Cortex of kidney (tissue), 1 donor: ENCODE measurements at places on chromosomes 2 and 18.

DNA sequence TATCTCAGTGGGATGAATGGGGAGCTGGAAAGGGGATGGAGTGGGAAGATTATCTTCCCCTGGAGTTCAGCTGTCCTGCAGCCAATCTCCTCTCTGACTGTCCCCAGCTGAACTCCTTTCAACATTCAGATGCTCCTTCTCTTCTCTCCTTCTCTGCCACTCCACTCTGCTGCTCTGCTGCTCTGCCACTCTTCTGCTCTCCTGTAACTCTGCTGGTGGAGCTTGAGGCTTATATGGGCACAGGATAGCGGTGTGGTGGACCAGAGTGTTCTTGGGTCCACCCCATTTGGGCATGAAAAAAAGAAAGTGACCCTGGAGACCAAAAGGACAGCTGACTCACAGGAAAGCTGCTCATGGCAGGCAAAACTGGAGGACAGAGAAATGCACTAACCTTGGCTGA lies 26.6 kb downstream of the FAHD2B start:
- no peak for DNase-seq

DNA sequence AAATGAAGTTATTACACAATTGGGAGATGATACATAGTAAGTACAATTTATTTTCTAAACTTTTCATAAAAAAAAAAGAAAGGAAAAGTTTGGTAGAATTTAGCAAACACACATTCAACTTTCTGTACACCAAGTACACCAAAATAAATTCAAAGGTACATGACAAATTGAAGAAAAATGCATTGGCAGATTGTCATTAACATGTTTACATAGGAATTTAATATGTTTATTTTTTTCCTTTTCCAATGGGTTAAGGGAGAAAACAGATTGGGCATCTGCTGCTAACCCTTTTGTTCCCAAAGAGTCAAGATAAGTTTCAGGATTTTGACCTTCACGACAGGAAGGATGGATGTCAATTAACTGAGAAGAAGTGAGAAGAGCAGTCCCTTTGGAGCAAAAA lies 620.4 kb downstream of the XIRP2 start:
- DNase-seq: no peak

DNA sequence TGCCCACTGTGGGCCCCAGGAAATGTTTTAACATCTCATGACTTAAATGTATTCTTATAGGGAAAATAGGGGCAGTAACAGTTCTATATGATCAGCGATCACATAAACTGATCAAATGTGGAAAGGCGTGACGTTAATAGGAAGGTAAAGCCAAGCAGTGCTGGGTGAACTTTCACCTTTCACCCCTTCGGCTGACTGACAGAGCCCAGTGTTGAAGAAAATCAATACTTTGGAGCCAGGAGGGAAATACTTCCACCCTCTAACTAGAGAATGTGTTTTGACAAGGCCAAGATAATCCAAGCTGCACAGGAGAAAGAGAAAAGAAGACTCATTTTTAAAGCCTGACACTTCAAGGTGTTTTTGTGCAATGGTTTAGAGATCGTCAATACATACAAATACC lies 116.5 kb upstream of the BOD1L2 start:
- DNase-seq: no peak

DNA sequence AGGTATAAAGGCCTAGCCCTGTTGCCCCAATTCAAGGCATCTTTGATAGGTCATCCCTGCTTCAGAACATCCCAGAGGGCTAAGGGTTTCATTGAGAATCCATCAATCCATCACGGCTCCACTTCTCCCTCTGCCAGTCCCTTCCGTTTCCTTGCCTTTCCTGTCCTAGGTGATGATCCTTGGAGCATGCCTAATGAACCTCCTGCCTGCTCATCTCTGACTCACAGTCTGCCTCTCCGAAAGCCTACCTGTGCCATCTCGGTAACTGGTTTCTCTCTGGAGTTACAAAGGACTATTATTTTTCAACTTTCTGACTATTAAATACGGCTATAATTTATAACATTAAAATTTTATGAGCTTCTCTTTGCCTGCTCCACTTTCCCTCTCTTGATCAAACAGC lies 36.7 kb upstream of the OSBPL6 start:
- no peak for DNase-seq

- no peak for DNase-seq
Measured at GRCh38 chr2:48412443-48413250, 117.3 kb upstream of the STON1 start.
